ENCODE measurements at places on chromosomes 12 and 14.

DNA sequence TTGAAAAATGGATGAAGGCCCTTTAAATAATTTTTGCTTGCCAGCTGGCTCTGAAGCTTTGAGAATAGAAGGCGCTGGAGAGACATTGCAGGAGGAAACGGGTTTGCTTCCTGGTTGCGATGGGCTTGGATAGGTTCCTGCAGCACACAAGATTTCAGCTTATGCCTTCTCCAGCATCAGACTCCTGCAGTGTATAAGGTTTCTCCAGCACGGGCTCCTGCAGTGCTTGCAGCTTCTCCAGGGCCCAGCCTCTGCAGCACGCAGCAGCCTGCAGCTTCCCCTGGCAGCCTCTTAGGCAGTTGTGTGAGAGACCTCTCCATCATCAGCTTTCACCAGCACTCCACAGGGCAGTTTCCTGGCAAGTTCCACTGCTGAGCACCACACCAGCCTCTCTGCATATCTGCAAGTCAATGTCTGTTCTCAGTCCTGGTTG is 78.7 kb upstream of the ZDHHC17 start:
- DNase-seq, result no peak

DNA sequence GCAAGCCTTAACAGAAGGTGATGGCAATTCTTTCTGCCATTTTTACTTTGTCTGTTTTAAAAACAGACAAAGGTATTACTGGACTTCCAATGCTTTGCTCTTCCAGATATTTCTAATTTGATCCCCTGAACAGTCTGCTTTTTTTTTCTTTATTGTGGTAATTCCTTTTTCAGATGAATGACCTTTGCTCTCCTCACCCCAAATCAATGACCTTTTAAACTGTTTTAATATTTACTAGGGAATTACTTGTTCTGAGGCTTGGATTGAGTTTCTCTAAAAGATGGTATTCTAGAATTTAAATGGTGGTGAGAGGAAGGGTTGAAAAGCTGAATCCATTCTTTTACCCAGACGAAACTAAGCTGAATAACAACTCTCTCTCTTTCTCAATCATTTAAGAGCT is 2.3 kb upstream of the MGST1 start:
- no peak for DNase-seq

- no peak for DNase-seq
Observed at GRCh38 chr12:1819571-1819970, 794 bp upstream of the LRTM2 start.

DNA sequence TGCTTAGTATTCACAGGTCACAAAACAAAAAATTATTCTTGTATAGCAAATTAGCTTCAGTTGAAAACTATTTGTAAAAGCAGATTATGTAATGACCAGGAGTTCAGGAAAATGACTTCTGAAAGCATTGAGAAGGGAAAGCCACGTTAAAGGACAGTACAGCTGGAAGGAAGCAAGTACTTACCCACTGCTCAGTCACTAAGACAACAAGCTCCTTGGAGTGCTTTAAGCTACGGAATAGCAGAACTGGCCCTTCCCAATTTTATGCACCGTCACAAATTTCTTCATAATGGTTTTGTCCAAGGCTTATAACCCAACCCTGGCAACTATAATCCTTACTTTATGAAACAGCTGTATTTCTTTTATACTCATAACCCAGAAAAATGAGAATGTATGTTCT is 13.0 kb upstream of the SNAPC1 start:
- DNase-seq, result no peak

- DNase-seq, result no peak
Observed at GRCh38 chr12:102970780-102971179, 13.3 kb downstream of the ASCL1 start.
